Fibroblast of pulmonary artery (primary cell): ENCODE measurements at places on chromosomes 2 and 18.

- no peak for DNase-seq
These were observed 388.7 kb upstream of the MYT1L start for GRCh38 chr2:2719781-2720180.

GRCh38 chr2:205411558-205411957 is 270.7 kb upstream of the NRP2 start:
- no peak for DNase-seq

DNA sequence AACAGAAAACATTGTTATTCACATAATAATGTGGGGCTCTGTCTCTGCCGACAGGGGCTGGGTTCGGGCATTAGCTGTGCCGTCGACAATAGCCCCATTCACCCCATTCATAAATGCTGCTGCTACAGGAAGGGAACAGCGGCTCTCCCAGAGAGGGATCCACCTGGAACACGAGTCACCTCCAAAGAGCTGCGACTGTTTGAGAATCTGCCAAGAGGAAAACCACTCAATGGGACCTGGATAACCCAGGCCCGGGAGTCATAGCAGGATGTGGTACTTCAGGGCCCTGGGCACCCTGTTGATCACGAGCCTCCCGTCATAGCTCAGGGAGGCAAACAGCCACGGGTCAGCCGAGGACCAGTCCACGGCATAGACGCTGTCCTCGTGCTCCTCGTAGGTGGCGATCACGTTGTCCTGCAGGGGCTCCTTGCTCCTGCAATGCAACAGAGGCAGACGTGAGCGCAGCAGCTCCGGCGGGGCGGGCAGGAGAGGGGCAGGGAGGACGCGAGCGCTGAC is 188.5 kb downstream of the EIPR1 start:
- no peak for DNase-seq

- no peak for DNase-seq
These were observed 1.5 kb downstream of the ATP6V1B1 start for GRCh38 chr2:70936979-70937811.

DNA sequence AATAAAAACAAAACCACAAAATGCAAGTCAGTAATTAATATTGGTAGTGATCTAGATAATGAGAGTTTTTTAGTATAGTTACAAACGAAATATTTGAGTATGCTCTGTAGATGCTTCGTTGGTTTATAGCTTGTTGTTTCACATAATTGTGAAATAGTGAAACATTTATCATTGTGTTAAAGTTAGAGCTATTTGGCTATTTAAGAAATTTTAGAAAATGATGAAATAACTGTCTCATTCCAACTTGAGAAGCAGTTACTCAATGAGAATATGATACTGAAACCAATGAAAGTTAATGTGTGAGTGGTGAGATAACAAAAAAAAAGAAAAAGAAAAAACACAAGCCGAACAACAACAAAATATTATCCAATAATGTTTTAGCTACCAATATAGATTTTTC is 475.6 kb upstream of the ZEB2 start:
- peak; percentile 54 for DNase-seq
